ENCODE measurements at places on chromosomes 13 and 19. TPM values are rescaled to one million over a fixed set of nuclear protein-coding genes. Genes with fewer than 3 reads are reported as not detected.

DNA sequence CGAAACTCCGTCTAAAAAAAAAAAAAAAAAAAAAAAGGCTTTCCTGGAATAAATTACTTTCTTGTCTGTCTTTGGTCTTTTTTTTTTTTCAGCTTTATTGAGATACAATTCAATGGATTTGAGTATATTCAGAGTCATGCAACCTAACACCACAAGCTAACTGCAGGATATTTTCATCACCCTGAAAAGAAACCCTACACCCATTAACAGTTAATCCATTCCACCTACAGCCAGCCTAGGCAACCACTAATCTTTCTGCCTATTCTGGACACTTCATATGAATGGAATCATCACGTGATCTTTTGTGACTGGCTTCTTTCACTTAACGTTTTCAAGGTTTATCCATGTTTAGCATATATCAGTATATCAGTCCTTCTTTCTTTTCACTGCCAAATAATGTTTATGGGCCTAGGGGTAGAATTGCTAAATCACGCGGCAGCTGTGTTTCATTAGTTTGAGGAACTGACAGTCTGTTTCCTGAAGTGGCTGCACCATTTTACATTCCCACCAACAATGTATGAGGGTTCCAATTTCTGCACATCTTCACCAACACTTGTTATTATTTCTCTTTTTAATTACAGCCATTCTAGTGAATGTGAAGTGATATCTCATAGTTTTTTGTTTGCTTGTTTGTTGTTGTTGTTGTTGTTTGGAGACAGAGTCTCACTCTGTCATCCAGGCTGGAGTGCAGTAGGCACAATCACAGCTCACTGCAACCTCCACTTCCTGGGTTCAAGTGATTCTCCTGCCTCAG lies 19.9 kb downstream of the LRFN3 start:
- no peak for DNase-seq

- DNase-seq = no peak
Observed at GRCh38 chr19:42229301-42229854, 9.3 kb downstream of the ZNF526 start.

GRCh38 chr19:48639483-48640375 lies 2.5 kb upstream of the DBP start:
- DNase-seq = no peak

- DNase-seq = peak; percentile 28
Observed at GRCh38 chr19:7272856-7273578, 21.2 kb downstream of the INSR start.

GRCh38 chr13:97464561-97464960 lies 30.6 kb downstream of the RAP2A start:
- no peak for DNase-seq

Gene FRY
- total RNA-seq = 0.29 TPM

Gene DCT
- 1,300 TPM for total RNA-seq

All from SK-MEL-5 (cell line).